ENCODE measurements at places on chromosomes 7 and 10. TPM values are rescaled to one million over a fixed set of nuclear protein-coding genes. Genes with fewer than 3 reads are reported as not detected.

- DNase-seq, result no peak
These were observed at the start of gene AKR1B15 for GRCh38 chr7:134548877-134549276. AKR1B15 (plus strand) TSS chr7:134549110; CDS start chr7:134564620, 15,510 bp downstream.

- no peak for DNase-seq
These were observed 89.8 kb upstream of the HDAC9 start for GRCh38 chr7:18405726-18406125.

The OR2A42 gene
- not detected for total RNA-seq

The FRMD4A gene
- 6.8 TPM for total RNA-seq

The ADO gene
- total RNA-seq, result 25.8 TPM

The NOC3L gene
- total RNA-seq, result 18.8 TPM

Measured in hepatocyte (in vitro differentiated cells).